ENCODE measurements at places on chromosomes 2 and 18.

DNA sequence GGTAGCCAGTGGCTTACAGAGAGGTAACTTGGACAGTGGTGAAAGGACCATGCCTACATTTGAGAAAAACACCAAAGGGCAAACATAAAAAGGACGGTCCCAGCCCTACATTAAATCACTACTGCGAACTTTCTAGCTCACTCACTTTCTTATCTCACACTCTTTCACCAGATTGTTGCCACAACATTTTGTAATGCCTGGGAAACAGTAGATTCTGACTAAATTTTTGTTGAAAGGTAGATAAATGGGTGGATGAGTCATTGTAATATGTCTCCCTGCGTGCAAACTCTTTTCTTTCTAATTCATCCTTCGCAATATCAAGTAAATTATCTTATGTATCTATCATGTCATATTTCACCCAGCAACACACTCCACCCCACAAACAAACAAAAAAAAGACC lies 192.2 kb downstream of the IRS1 start:
- no peak for DNase-seq

DNA sequence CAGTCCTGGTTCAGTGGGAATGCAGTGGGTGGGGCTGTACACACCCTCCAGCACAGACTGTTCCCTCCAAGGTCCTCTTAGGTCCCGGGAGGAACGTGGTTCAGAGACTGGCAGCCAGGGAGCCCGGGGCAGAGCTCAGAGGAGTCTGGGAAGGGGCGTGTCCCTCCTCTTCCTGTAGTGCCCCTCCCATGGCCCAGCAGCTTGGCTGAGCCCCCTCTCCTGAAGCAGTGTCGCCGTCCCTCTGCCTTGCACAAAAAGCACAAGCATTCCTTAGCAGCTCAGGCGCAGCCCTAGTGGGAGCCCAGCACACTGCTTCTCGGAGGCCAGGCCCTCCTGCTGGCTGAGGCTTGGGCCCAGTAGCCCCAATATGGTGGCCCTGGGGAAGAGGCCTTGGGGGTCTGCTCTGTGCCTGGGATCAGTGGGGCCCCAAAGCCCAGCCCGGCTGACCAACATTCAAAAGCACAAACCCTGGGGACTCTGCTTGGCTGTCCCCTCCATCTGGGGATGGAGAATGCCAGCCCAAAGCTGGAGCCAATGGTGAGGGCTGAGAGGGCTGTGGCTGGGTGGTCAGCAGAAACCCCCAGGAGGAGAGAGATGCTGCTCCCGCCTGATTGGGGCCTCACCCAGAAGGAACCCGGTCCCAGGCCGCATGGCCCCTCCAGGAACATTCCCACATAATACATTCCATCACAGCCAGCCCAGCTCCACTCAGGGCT lies 17.5 kb upstream of the FAHD2A start:
- DNase-seq, result no peak

GRCh38 chr2:28277466-28277865 lies 115.2 kb upstream of the FOSL2 start:
- no peak for DNase-seq

DNA sequence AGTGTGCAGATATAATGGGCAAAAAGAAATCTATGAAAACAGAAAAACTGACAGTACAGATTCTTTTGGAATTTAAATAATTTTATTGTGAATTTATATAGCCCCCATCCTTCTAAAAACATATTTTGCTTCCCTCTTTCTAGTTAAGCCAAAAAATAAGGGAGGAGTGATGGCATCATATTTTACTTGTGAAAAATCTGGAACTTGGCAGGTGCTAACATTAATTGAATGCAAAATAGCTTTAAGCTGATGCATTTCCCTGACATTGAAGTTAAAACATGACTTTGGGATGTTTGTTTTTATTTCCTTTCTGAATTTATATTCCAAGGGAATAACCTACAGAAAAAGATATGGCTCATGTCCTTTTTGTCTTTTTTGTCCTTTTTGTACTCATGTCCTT lies 82.6 kb upstream of the RBM44 start:
- DNase-seq, result no peak

DNA sequence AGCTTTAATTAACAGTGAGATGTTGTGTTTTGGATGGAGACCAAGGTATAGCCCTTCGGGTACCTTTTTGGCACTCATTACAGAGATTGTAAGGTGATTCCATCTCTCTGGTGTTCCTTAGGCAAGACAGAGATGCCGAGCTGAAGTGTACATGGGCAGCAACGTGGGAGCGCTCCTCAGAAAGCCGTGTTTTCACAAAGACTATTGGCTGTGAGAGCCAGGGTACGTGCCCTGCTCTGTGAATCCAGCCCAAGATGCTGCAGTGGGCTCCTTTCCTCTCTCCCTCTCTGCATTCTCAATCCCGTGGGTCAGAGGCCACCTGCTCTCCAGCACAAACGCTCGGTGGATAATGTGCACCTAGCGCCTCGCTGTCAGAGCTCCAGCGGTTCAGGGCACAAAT lies 203.0 kb upstream of the EPHA4 start:
- DNase-seq, result no peak

DNA sequence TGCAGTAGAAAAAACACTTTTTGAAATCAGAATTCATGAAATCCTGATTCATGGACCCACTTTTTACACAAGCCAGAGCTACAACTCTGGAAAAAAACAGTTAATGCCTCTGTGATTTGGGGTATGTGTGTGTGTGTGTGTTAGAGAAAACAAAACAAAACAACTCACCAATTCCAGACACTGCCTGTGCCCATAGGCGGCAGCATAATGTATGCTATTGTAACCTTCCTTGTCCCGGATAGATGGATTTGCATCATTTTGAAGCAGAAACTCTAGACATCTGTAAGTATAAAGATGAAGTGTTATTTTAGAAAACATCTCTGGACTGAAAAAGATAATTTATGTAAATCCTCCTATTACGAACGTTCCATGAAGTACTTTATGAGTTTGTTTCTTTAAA lies 152.0 kb upstream of the PGAP1 start:
- DNase-seq, result no peak

DNA sequence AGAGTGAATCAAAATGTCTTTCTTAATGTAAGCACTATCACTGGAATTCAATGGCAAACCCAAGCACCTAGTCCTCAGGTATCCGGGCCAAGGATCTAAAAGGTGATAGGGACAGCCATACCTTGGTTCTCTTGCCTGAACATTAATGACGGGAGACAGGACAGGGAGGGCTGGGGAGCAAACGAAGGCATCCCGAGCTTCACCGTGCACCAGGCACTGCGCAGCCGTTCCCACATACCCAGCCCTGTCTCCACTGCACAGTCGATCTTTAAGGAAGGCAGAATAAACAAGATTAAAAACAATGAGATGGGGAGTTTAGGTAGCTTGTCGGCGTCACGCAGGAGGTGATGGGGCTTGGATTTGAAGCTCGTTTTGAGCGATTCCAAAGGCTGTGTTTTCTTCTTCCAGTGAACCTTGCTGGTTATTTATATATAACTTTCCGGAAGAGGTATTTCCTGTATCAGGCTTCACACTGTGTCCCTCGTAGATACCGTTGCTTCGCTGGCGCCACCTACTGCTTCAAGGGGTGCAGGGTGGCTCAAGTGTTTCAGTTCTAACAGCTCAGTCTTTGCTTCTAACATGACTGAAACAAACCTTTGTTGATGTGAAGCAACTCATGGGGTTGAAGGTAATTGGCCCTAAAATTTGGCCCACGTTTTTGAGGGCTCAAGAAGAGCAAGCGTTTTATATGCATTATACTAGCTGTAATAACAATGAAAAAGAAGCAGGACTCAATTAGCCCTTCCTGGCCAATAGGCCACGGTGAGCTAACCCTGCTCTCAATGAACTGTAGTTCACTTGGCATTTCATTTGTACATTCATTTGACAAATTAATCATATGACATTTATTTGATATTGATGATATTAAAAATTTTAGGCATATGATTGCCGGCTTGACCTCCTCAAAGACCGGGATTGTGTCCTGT lies 77.4 kb downstream of the DCDC2C start:
- no peak for DNase-seq

DNA sequence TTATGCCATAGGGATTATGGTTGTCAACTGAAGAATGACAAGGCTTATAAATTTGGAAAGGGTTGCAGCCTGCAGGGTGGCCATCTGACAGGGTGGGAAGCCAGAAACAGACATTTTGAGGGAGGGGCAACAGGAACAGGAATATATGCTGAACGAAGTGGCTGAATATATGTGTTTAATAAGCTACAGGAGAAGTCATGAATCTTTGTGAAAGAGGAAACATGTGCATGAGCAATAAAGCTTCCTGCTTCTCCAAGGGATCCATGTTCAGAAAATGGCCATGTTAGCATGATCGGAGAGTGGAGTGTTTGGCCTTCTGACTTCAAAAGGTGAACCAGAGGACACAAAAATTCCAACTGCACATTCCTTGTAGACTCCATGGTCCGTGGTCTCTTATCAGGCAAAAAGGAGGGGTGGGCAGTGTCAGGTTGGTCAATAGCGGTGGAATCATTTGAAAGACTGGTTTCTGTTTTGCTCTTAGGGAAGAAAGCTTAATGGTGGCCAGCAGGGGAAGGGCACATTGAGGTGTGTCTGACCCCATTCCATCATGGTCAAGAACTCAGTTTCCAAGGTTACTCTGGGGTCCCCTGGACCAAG lies 144.1 kb downstream of the SOCS6 start:
- no peak for DNase-seq

DNA sequence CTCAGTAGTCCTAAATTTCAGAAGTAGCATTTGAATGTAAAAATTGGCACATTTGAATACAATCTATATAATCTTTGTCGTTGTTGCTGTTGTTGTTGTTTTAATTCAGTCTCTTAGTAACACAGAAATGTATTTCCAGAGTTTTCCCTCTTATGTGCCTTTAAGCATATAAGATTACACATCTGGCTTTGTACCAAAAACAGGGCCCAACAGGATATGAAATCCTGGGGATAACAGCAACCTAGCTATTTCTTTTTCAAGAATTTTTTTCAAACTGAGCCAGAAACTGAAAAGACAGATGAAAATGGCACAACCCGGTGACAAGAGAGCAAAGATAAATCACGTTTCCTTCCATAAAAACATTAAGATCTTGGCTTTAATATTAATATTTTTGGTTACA lies 906.7 kb downstream of the NRXN1 start:
- DNase-seq, result no peak

GRCh38 chr18:60543646-60544045 lies 171.1 kb upstream of the MC4R start:
- DNase-seq, result no peak

- DNase-seq, result no peak
Observed at GRCh38 chr2:58054264-58054663, 7.7 kb downstream of the VRK2 start.

- DNase-seq, result no peak
Observed at GRCh38 chr2:48725696-48726494, 29.6 kb downstream of the LHCGR start.
